Immature natural killer cell (primary cell): ENCODE measurements at places on chromosomes 7 and 10.

DNA sequence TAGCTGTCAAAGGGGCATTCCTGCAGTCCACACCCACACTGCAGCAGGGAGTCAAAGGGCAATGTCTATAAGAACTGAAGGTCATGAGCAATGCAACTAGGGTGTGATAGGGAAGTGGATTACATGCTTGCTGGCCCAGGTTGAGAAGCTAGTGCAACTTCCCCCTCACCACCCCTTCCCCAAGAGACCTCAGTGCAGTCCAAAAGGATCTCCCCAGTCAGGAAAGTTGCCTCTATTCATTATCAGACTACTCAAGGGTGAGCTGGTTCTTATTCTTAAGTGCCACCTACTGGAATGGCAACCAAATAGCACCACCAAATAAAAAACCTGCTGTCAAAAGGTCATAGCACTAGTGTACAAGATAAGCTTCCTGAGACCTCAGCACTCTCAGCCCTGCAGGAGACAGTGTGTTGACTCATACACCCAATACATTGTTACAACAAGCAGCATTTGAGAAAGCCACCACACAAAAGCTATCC lies 28.2 kb downstream of the MTERF1 start:
- no peak for DNase-seq

- DNase-seq = no peak
These were observed 128.4 kb downstream of the ABCA13 start for GRCh38 chr7:48299580-48300169.

DNA sequence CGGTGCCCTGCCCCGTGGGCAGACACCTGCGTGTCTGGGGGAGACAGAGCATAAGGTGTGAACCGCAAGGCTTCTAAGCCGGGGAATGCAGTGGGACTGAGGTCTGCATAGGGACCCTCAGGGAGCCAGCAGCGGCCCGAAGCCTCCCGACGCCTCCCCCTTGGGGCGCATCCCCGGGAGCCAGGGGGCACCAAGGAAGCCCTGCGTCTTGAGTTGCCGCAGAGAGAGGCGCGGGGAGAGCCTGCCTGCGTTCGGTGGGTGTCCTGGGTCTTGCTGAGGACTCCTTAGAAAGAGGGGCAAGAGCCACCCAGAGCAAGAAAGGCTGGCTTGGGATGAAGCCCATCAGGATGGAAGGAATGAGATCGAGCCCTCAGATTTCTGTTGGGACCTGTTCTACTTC lies 18.2 kb upstream of the UNCX start:
- no peak for DNase-seq

DNA sequence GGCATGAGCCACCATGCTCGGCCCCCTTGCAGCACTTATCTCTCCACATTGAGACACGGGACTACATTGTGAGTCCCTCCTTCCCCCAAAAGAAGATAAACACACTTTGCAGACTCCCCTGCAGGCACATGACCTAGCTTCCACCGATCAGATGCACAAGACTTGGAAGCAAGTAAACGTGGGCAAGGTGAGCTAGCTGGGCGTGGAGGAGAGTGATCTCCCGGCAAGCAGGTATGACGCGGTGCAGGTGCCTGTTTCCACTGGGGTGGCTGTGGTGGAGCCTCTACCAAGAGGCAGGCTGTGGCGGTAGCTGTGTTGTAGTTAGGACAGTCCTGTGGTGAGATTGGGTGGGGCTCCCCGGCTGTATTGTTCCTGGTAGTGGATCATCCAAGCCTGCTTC lies 7.7 kb upstream of the COMTD1 start:
- no peak for DNase-seq

DNA sequence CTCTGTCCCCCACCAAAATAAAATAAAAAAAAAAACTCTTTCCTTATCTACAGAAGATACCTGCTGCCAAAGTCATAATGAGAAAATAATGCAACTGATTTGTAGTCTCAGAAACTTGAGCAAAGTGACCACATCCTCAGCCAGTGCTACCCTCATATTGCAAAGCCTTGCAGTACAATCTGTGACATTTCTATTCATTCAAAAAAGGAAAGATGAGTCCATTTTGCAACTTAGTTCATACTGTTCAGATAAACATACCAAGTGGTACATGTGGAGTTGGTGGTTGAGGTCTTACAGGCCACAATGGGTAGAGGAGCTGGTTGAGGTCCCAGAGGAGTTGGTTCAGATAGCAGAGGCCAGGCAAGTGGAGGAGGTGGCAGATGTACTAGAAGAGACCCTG lies 6.5 kb upstream of the EIF5AL1 start:
- DNase-seq = no peak

DNA sequence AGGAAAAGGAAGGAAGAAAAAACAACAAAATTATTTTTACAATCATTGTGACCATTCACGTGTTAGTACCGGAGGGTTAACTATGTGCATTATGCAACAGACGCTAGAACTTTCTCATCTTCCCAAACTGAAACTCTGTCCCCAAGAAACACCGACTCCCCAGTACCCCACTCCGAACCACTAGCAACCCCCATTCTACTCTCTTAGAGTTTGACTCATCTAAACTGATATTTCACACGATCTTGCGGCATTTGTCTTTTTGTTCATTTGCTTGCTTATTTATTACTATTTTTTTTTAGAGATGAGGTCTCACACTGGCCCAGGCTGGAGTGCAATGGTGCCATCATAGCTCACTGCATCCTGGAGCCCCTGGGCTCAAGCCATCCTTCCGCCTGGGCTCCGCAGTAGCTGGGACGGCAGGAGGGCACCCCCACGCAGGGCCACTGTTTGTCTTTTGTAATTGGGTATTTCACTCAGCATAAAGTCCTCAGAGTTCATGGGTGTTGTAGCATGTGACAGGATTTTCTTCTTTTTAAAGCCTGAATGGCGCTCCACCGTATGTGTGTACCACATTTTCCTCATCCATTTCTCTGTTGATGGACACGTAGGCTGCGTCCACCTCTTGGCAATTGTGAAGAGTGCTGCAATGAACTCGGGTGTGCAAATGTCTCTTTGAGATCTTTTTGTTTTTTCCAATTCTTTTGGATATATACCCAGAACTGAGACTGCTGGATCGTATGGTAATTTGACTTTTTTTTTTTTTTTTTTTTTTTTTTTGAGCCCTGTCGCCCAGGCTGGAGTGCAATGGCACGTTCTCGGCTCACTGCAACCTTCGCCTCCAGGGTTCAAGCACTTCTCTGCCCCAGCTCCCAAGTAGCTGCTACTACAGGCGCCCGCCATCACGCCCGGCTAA lies 9.5 kb downstream of the MNX1 start:
- no peak for DNase-seq

DNA sequence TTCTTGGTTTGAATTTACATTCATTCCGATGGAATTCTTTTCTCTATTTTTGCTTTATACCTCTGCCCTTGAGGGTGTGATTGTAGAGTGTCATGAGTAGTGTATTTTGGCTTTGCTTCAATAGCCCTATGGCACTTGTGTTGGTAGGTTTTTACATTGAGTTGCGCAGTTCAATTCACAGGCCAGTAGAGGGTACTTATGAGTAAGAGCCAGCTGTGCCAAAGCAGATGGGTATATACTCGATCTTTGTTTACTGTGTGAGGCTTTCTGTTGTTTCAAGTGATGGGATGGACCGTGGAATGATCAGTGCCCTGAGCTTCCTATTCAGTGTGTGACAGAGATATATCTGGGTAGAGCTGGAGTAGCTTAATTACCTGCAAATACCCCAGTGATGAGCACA lies 4.3 kb upstream of the AKR1C3 start:
- DNase-seq = peak; percentile 22

DNA sequence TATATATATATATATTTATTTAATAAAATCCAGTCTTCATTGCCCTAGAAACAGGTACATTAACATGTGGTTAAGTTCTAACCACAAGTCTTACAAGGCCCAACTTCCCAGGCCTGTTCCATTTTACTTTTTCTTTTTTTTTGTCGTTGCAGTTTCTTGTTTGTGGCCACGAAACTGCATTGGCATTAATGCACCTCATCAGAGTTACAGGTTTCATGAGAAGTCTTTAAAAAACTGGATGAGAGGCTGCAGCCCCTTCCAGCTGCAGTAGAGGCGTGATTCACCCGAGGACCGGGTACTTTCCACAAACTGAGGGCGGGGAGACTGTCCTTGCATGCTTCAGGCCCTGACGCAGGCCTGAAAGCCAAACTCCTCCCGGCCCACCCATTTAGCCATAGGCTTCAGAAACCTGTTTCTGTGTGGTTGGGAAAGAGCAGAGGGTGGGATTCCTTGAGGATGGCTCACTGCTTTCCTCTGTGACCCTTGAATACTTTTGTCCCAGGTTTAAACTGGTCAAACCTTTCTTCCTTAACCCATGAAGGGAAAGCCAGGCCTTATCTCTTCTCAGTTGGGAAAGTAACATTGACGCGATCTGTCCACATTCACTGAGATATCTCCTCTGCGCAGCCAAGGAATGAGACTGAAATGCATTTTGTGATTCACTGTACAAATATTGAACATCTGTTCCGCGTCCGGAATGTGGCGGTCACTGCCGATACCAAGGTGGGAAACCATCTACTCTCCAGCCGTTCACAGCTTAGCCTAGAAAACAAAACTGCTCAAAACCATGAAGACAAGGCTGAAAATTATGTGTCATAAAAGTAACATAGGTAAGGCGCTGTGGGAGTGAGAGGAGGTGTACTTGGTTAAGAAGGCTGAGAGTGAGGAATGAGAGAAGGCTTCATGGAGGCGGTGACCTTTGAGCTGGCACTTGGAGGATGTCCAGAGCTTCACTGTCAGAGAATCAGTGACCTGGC lies 311.7 kb downstream of the GATA3 start:
- peak; percentile 15 for DNase-seq

GRCh38 chr7:95723583-95724180 lies 48.7 kb upstream of the DYNC1I1 start:
- no peak for DNase-seq

- no peak for DNase-seq
These were observed 108.2 kb downstream of the PFKFB3 start for GRCh38 chr10:6310977-6311376.

DNA sequence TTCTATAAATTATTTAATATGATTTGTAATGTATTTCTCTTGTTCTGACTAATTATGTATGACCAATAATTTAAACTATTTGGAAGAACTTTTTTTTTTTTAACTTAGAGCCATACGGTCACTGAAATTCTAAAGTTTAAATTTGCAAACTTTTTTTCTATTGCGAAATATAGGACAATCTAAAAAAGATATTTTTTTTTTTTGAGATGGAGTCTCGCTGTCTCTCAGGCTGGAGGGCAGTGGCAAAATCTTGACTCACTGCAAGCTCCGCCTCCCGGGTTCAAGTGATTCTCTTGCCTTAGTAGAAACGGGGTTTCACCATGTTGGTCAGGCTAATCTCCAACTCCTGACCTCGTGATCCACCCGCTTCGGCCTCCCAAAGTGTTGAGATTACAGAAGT lies 130.5 kb downstream of the CPED1 start:
- DNase-seq = no peak

DNA sequence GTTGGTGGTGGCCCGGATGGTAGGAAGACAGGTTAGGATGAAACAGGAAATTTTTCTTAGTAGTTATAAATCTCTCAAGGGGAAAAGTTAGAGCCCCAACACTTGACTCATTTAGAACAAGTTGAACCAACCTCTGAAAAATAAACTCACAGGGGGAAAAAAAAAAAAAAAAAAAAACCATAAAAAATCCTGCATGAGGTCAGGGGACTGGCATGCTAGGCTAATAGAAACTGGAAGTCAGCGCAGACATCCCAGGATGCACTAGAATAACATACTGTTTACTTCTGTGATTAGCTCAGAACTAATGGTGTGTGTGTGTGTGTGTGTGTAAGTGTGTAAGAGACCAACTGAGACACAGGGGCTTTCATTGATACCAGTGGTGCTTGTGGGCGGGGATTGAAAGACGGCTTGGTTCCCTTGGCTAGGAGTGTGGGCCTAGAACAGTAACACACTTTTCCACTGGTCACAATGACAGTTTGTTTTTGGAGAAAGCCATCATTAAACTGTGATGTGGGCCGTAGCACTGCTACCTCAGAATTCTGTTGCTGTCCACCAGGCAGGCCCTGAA lies 491.6 kb upstream of the GALNT17 start:
- no peak for DNase-seq

DNA sequence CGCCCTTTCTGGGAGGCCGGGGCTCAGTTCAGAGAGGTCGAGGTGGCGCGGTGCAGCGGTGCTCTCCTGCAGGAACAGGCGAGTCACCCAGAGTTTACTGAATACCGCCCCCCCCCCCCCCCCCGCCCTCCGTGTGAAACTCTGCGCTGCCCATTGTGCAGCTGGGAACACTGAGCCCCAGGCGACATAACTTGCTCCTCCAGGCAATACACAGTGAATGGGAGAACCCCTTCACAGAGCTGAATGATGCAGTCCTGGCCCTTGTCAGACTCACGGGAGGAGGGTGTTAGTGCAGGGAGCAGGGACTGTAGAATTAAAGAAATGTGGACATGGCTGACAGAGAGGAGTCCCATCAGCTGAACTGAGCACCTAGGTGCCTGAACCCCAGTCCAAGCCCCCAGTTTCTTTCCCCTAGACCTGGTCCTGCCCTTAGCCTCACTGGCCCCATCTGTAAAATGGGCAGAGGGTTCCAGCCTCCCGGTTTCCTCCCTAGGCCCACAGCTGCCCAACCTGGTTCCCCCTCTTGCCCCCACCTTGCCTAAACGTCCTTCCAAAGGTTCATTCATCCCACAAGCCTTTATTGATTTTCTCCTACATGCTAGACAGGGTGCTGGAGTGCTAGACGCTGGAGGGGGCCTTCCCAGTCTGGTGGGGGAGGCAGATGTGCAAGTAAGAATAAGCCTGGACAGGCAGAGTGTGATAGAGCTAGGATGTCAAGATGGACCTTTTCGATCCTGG lies 869 bp upstream of the LOXL4 start:
- no peak for DNase-seq

DNA sequence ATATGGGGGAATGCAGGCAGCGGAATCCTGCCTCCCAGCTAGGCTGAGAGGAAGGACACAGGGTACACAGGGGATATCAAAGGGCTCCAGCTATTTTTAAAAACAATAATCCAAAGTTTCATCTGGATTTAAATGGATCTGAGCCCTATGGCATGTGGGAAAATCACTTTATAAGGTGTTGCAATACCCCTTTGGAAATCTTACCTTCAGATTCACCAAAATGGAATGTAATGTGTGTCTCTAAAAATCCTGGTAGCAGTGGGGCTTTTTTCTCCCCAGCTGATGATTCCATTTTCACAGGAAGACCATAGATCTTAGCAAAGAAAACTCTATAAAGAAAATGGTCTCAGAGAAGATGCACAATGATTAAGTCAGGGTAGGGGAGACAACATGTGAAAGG lies 722.2 kb downstream of the PARD3 start:
- DNase-seq = no peak

DNA sequence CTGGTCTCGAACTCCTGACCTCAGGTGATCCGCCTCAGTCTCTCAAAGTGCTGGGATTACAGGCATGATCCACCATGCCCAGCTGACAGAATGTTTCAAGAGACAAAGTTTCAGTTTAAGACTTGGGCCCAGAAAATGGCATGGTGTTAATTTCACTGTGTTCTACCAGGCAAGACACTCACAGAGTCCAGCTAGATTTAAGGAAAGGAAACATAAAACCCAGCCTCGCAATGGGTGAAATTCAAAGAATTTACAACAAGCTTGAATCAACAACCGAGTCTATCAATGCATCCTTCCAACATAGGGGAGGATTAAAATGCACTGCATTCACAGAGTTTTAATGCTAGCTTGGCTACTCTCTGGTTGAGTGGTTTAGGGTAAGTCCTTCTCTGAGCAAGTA lies 764.0 kb downstream of the XPNPEP1 start:
- DNase-seq = no peak
